ENCODE measurements at places on chromosomes 11 and 22.
A peak's percentile ranks its signal among the peaks of the same experiment; 100 is the strongest.

- no peak for DNase-seq
Measured at GRCh38 chr22:41826021-41826420, 6.9 kb upstream of the SREBF2 start.

GRCh38 chr11:128886406-128887124, 4.6 kb upstream of the KCNJ5 start:
- no peak for DNase-seq

- no peak for DNase-seq
Measured at GRCh38 chr11:73989156-73989555, 6.5 kb upstream of the UCP2 start.

- no peak for DNase-seq
Measured at GRCh38 chr11:13308704-13309103, 31.1 kb downstream of the BMAL1 start.

- no peak for DNase-seq
Measured at GRCh38 chr11:88508759-88509581, 171.4 kb upstream of the CTSC start.

DNA sequence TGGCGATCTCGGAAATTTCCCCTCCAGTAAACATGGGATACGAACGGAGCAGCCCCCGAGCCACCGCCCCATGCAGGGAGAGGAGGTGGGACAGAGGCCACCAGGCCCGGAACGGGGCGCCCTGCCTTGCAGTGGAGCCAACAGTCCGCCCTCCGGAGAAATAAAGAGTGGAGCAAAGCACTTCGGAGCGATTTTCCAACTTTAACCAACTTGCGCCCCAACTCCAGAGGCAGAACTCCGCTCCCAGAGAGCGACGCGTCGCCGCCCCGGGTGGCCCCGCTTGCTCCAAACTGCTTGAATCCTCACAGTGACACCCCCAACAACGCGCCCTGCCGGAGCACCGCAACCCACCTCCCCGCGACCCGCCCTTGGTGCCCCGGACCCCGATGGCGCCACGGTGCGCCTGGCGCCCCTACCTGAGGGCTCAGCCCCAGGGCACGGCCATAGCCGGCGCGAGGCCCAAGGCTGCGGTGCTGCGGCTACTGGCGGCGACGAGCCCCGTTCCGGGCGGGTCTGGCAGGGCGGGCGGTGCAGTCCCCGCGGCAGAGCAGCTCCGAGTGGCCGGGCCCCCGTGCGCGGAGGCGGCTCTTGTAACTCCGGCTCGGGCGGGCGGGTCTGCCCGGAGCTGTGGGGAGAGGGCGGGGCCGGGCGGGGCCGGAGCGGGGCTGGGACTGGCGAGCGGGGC, at the start of gene AHNAK:
AHNAK (minus strand) TSS at position 563 of the 685 bp plus-strand sequence. CDS start 10,708 bp downstream, outside the sequence.
- peak; percentile 13 for DNase-seq

DNA sequence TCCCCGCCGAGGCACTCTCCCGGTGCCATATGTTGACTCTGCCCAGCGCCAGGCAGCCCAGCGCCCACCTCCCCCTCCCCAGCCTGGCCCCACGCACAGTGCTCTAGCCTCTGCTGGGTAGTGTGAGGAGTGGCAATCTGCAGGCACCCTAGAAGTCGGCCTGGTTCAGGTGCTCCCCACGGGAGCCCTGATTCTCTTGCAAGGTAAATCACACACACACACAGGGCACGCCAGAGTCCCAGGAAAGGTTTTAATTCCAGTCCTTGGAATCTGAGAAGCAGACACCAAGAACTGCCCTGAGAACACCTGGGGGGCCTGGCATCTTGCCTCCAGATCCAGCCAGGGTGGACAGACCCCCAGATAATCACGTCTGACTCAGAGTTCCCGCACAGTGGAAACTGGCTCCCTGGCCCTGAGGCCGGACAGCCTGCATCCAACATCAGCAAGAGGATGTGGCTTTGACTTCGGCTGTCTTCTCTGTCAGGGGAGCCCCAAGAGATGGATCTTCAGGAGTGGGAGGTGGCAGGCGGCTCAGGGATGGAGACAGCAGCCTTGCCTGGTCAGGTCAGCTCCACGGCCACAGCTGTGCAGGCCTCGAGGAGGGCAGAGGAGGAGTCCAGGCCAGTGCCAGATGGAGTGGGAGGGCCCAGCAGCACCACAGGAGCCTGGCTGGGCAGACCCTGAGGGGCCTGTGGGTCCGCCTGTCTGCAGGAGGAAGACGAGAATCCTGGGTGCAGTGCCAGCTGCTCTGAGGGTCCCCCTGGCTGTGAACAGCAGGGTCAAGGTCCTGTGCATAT, 1.1 kb upstream of the RIN1 start:
- no peak for DNase-seq

GRCh38 chr11:75510004-75510722, 15.6 kb downstream of the GDPD5 start:
- no peak for DNase-seq

- DNase-seq: peak; percentile 26
Measured at GRCh38 chr11:65366340-65366773, 11.8 kb downstream of the TIGD3 start.

DNA sequence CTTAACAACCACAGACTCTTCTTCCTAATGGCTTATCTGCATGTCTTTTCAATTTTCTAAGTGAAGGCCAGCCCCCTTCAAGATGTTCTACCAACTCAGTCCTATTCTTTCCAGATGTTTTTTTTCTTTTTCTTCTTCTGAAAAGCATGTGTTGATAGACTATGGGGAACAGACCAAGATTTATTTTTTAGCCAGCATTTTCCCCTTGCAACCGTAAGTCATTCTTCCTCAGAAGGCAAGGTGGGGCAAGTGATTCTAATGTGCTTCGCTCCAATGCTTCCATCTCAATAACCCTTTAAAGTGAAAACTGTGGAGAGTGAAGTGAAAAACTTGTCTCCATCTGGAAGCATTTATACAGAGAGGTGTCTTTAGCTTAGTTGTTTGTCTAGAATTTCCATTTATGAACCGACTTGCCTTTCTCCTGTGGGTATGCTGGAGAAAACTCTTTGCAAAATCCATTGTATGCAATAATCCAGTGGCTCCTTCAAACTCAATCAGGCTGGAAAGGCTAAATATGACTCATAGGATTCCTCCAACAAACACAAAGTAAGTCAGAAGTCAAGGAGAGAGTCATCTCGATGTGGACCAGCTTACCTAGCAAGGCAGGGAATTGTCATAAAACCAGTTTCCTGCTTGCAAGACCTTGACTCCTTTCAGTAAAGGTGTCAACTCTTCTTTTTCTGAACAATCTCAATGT, 83.7 kb downstream of the MAML2 start:
- no peak for DNase-seq

- no peak for DNase-seq
Measured at GRCh38 chr11:56533054-56533740, 9.9 kb downstream of the OR5M11 start.

- no peak for DNase-seq
Measured at GRCh38 chr11:765025-765801, 12.1 kb downstream of the GATD1 start.

- no peak for DNase-seq
Measured at GRCh38 chr11:5694642-5695041, 5.1 kb downstream of the TRIM22 start.

GRCh38 chr11:127273593-127274327, 273.2 kb upstream of the KIRREL3 start:
- no peak for DNase-seq

GRCh38 chr11:98423933-98424332, 596.8 kb upstream of the CNTN5 start:
- DNase-seq: no peak

GRCh38 chr11:57251037-57251436, 14.0 kb upstream of the APLNR start:
- no peak for DNase-seq

GRCh38 chr11:65646958-65647701, 9.2 kb downstream of the SIPA1 start:
- peak; percentile 38 for DNase-seq

GRCh38 chr11:57638005-57638781, 11.5 kb downstream of the YPEL4 start:
- DNase-seq: peak; percentile 53

DNA sequence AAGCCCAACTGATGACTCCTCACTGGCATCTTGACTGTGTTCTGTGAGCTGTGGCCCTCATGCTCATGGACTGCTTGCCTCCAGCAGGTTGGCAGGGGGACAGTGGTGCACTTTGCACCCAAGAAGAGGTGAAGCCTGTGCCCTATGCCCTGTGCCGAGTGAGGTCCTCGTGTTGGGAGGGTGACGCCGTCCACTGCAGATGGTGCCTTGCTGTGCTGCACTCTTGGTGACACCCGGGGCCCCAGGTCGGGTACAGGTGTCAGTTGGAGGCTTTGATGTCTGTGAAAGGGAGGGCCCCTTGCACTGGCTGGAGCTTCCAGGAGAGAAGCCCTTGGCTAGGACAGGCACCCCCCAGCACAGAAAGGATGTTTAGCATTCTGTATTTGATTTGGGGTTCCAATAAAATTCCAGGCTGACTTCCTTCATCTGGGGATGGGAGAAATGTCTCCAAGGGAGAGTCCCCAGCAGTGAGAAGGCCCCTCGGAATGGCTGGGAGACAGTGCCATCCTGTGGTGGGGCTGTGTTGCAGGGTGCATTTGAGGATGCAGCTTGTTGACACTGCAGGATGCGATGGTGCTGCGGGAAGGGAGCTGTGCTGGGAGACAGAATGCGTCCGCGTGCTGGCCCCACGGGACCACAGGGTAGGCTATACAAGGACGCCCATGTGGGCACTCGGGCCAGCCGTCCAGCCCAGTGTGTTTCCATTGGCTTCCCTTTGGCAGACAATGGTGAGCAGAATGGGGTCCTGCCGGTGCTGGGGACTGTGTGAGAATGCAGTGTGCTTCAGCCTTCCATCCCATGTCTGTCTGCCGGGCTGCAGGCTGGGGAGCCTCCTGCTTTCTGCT, 2.5 kb upstream of the ZDHHC8 start:
- DNase-seq: no peak

GRCh38 chr11:87144252-87144651, 106.5 kb downstream of the TMEM135 start:
- no peak for DNase-seq

GRCh38 chr11:87453531-87454089, 415.9 kb downstream of the TMEM135 start:
- no peak for DNase-seq

- DNase-seq: no peak
Measured at GRCh38 chr11:70501051-70501901, 102.9 kb downstream of the CTTN start.

GRCh38 chr11:15800111-15800800, 556.1 kb downstream of the SOX6 start:
- no peak for DNase-seq

- DNase-seq: no peak
Measured at GRCh38 chr11:80443177-80443576, 1002.3 kb upstream of the TENM4 start.

- no peak for DNase-seq
Measured at GRCh38 chr11:100806296-100806695, 119.2 kb downstream of the ARHGAP42 start.

DNA sequence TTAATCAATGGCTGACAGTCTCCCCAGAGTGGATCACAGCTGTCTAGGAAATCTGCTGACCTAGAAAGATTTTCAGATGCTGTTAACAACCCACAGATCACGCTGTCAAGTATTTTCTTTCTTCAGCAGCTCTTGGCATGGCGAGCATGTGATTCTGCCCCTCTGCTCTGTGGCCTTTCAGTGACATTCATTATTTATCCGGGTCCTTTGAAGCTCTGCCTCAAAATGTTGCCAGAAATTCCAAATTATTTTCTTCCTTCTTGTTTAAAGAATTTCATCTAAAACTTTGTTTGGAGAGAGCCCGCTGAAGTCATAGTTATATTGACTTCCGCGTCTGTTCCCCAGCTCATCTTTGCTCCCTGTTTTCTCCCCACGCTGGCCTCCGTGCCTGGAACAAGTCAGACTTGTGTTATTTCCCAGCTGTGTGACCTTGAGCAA, 134.1 kb downstream of the COMMD9 start:
- DNase-seq: no peak

GRCh38 chr11:78801161-78801884, 226.7 kb upstream of the NARS2 start:
- DNase-seq: no peak

DNA sequence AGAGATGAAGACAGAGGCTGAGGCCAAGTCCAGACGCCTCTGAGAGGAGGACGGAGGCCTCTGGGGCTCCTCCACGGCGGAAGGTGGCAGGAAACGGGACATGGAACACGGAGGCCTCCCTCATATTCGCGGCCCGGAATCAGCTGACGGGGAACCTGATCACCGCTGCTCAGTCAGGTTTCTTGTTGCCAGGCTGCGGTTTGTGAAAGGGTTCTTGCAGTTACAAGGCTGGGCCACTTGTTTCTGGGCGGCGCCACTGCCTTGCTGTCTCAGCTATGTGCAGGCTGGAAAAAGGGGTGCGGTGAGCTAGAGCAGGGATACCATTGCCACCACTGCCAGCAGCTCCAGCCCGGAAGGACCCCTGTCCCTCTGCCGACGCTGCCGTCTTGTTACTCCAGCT, 10.0 kb upstream of the MMP1 start:
- DNase-seq: no peak

DNA sequence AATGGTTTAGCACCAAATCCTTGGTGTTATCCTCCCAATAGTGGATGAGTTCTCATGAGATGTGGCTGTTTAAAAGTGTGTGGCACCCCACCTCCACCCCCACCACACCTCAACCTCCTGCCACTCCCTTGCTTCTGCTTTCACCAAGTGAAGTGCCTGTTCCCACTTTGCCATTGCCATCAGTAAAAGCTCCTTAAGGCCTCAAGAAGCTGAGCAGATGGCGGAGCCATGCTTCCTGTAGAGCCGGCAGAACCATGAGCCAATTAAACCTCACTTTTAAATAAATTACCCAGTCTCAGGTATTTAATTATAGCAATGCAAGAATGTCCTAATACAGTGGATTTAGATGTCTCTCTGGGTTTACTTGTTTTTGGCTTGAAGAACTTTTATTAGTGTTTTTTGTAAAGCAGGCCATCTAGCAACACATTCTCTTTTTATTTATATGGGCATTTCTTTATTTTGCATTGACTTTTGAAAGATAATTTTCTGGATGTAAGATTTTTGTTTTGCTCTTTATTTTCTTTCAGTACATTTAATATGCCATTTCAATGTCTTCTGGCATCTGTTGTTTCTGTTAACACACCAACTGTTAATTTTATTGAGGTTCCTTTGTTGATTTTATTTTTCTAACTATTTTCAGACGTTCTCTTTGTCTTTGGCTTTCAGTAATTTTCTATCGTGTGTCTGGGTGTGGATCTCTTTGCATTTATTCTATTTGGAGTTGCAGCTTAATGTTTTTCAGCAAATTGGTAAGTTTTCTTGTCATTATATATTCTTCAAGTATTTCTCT, 724.5 kb upstream of the CNTN5 start:
- no peak for DNase-seq

DNA sequence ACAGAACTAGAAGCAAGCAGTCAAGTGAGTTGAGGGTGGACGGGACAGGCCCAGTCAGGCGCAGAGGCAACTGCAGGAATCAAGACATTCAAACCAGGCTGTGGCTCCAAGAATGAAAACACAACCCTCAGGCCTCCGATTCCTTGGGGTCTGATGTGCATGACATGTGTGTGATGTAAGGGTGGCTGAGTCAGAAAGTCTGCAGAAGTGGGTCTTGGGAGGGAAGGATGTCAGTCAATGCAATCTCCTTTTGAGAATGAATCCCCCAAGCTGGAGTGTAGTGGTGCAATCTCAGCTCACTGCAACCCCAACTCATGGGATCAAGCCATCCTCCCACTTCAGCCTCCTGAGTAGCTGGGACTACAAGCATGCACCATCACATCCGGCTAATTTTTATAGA, 15.9 kb upstream of the PDE2A start:
- DNase-seq: no peak
